Cardiac muscle cell (in vitro differentiated cells and primary cell): ENCODE measurements at places on chromosomes 6 and 20. TPM values are rescaled to one million over a fixed set of nuclear protein-coding genes. Genes with fewer than 3 reads are reported as not detected.
A peak's percentile ranks its signal among the peaks of the same experiment; 100 is the strongest.

DNA sequence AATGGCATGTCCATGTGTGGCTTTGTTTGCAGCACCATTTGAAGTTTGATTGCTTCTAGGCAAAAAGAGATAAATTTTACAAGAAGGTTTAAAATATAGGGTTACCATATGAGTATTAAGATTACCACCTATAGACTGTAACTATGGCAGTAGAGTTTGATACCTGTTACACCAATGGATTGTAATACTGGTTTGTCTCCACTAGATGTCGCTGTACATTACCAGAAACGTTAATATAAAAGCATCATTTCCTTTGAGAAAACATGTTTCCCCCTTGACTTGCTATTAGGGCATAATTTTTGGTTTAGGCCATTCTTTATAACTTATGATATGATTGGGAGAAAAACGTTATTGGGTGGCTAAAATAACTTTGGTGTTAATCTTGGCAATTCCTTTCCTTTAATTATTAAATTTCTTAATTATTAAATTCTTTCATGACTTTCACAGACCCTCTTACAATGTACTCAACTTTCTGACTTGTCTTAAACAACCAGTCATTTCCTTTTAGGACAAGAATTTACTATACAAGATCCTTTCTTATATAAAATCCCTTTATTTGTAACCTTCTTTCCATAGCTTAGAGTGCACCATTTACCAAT is 42.8 kb downstream of the HLA-DPB1 start:
- peak; percentile 62 for DNase-seq

DNA sequence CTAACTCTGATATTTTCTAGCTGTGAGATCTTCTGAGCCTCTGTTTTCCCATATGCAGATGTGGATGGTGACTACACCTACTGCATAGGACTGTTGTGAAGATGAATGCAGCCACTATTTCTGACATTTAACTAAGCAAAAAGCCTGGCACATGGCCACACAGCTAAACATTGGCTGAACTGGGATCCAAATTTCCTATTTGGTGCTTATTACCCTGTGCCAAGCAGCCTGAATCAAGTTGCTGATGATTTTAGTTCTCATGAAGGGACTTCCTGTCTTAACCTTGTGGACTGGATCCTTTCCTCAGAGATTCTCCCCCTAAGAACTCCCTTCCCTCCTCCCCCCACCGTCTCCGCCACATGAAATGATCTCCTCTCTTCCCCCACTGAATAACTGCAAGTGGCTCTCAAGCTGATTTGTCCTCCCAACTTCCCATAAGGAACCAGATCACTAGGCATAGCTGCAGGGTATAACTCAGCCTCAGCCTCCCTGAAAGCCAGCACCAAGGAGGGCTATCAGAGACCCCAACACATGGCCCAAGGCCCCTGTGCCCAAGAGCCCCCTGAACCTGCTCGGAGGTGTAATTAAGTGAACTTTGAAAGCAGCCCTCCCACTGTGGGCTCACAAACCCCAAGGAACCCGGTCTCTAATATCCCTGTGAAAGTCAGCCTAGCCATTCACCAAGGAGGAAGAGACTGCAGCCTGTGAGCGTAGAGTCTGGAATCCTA is 55.7 kb downstream of the MAFB start:
- no peak for DNase-seq

DNA sequence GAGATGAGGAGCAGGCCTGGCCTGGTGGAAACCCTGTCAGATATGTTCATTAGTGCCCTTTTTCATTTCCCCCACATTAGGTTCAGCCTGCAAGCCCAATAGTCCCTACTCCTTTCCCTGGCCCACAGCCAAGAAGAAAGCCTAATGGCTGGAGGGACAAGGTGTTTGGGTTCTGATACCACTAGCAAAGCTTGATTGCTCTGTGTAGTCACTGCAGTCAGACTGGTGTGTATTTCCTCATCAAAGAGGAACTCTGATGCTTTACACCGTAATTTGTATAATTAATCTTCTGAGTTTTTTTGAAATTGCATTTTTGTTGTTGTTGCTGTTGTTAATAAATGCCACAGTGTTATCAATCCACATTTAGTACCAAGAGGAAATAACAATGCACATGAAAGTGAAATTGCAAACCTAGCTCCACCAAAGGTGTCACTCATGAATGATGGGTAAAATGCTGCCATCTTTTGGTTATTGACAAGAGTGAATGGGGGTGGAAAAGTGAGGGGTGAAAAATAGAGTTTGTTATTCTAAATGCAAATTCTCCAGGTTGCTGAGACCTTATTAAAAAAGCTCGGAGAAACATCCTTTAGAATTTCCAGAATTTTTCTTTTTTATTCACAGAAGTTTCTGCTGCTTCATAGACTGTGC is 320.2 kb upstream of the POU3F2 start:
- DNase-seq: no peak

DNA sequence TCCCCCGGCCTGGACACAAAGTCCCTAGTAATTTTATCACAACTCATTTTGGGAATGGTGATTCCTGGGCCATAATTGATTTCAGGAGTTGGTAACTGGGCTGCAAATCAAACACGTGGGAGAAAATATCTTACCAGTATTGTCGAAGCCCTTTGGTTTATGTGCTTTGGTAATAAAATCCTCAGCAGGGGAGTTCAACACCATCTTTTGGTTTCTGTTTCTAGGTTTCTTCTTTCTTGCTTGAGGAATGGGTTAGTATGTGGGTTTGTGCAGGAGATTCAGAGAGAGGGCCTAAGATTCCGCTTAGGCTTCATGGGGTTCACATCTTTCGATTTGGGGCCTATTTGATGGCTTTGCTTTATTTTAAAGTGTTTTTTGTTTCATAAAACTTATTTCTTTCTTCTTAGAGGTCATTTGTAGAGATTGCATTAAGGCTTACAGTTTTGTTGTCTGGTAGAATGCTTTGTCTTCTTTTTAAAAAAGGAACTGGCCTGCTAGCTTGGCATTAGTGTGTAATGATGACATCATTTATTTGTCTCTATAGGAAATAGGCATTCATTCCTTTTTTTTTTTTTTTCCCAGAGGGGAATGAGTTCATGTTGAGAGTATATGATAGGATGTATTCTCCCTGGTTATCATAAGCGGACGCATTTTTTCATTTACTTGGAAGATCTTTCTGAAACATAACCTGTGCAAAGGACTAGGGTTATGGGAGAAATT is 45.8 kb downstream of the CYP24A1 start:
- DNase-seq: no peak

DNA sequence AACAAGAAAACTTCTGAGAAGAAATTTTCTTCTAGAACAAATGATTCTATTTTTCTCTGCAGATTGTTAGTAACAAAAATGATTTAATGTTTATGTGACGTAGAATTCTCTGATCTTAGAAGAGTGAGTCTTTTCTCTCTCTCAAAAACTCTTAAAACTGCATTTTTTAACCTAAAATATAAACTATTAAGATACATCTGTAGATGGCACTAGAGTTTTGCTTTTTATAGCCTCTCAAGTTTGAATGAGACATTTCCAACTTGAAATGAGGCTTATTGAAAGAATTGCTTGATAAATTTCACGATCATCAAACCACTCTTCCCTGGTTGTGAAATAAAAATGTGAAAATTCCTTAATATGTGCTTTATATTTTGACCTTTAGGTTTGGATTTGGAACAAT is 53.8 kb downstream of the PHF3 start:
- DNase-seq: no peak

DNA sequence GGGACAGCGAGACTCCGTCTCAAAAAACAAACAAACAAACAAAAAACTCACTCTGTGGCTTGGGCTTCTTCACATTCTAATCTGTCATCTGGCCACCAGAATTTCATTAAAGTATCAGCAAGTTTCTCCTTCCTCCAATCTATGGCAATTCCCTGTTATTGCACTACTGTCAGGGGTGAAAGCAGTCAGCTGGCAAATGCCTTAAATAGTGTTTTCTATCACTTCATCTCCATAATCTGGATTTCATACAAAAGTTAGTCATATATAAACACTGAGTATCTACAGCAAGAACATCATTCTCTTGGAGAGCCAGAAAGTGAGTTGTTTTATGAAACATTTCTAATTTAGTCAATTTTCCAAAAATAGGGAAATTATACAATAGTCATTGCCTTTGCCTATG is 56.1 kb downstream of the PHACTR3 start:
- DNase-seq: no peak

DNA sequence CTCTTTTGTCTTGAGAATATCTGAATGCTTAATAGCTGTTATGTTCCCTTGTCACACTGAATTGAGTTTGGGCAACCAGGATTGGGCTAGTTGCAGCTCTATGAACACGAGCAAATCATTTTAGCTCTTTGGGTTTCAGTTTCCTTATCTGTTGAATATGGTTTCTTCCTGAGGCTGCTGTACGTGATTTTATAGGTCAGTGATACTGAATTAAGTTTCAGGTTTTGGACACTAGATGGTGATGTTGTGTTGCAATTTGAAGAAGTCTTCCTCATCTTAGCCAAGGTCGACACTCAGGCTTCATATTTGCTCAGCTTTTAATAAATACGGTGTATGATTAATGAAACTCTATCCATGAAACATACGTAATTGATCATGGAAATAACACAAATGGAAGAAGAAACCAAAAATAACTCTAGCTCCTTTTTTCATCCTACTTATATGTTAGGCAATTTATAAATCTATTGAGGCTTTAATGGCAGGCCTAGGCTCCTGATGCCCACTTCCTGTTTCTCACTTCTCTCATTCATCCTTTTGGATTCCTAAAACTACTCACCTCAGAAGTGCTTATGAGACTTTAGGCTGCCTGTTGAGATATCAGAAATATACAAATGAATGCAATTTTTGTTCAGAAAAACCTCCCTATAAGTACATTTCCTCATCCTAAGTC is 354.1 kb upstream of the MAP3K7 start:
- peak; percentile 87 for DNase-seq

DNA sequence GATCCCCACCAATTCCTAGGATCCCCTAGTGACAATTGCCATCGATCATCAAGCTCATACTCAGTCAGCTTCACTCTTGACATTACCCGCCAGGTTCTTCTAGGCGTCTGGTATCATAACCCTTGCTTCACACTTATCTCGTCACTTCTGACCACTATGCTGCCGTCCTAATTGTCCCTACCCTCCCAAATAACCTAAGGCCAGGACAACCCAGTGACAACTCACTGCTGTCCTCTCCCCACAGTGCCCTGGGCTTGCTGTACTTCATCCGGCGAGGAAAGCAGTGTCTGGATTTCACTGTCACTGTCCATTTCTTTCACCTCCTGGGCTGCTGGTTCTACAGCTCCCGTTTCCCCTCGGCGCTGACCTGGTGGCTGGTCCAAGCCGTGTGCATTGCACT is 3.7 kb downstream of the SYS1 start:
- no peak for DNase-seq

GRCh38 chr6:7939184-7939863 is 28.7 kb upstream of the TXNDC5 start:
- peak; percentile 30 for DNase-seq

- DNase-seq: no peak
Observed at GRCh38 chr6:122276637-122277036, 122.8 kb upstream of the HSF2 start.

DNA sequence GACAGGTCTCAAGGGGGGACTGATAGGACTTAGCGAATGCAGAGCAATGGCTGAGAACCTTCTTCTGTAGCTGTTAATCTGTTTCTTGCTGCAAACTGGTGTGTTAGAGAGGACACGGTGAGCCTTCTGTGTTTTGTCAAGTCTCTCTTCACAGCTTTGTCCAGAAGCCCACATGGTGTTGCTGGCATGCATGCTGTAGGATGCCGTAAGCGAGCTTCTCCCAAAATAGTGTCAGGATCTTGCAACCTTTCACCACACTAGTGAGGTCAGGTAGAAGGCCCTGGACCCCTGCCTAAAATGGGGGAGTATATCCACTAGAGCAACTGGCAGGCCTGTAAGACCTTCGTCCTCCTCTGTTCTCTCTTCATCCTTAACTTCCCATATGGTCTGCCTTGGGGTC is 51.9 kb upstream of the GLP1R start:
- no peak for DNase-seq

- DNase-seq: no peak
Observed at GRCh38 chr20:56829788-56830385, 200.8 kb downstream of the TFAP2C start.

- peak; percentile 64 for DNase-seq
Observed at GRCh38 chr6:43076464-43077332, 584 bp downstream of the PTK7 start.

DNA sequence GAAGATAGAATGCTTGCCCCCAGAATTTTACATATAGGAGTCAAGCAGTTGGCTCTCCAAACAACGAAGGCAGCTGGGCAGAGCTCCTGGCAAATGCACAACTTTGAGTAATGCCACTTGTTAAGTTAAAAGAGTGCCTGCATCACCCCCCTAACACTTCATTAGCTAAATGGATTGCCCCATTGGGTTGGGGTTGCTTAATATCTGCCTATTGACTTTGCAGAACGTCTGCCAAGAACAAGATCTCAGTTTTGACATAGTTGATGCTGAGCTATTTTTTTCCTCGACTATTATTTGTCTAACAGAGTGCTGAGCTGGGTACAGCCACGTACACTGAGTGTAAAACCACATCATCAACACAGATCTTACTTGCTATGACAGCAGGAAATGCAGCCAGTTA is 12.1 kb downstream of the ANKRD60 start:
- DNase-seq: peak; percentile 49

DNA sequence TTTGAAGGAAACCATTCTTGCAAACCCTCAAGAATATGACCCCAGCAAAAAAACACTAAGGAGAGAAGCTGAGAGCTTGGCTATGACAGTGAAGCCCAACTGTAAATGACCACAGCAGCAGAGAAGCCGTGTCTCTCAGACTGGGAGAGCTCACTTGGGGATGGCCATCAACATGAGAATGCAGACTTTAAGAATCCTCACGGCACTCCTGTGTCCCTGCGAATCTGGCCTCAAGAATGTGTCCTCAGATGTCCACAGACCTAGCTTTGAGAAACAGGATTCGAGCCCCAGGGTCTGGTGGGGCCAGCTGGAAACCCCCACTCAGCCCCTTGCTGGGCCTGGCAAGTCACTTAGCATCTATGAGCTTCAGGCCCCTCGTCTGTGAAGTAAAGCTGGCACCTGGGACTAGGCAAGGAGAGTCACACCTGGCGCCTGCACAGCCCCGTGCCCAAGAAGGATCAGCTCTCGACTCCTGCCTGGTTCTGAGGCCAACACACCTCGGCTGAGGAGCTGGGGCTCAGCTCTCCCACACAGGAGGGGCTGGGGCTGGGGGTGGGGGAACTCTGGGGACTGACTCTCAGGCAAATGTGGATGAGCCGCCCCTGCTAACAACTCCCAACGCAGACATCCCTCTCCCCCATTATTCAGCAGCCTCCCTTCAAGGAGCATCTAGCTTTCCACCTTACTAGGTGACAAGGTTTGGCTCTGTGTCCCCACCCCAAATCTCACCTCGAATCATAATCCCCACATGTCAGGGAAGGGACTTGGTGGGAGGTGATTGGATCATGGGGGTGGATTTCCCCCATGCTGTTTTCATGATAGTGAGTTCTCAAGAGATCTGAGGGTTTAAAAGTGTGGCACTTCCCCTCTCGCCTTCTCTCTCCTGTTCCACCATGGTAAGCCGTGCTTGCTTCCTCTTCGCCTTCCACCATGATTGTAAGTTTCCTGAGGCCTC is 97.7 kb downstream of the GRM4 start:
- DNase-seq: no peak

- DNase-seq: no peak
Observed at GRCh38 chr6:10621213-10621612, 73.2 kb downstream of the C6orf52 start.

The PCK1 gene
- 0.04 and 1.6 TPM in 2 replicates for total RNA-seq

The HAO1 gene
- not detected in 2 replicates for total RNA-seq

The SLC17A2 gene
- total RNA-seq: not detected in 2 replicates

The RBM24 gene
- 194 and 316 TPM in 2 replicates for total RNA-seq

The CFAP206 gene
- total RNA-seq: 0.14 TPM in 1 of 2 replicates, not detected in the other

The ZC2HC1B gene
- not detected in 2 replicates for total RNA-seq

The C20orf141 gene
- not detected in 2 replicates for total RNA-seq

The NPEPL1 gene
- 26.7 and 59.0 TPM in 2 replicates for total RNA-seq

The SIRPB1 gene
- not detected in 2 replicates for total RNA-seq
